ENCODE measurements at places on chromosomes 12 and 14.

DNA sequence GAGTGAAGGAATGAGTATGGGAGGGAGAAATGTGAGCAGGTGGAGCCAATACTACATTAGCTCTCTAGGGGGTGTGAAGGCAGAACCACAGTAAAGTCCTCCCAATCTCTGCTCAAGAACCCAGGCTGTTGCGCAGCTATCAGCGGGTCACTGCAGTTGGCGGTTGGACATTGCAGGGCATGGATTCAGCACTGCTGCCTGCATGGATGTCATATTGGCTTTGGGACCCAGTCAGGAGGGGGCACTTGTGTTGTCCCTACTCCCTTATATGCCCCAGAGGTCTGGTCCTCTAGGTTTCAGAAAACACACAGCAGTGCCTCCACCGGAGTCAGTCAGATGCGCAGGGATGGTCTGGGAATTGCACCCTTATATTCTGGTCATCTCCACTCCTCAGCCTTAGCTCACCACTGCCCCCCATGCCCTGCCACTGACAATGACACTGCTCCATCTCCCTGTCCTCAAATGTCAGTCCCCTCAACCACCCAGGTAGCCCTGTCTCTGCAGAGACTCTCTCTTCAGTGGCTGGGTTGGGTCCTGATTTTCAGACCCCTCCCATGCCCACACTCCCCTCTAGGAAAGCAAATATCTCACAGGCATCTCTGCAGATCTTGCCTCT lies 9.6 kb downstream of the ZDHHC22 start:
- no peak for DNase-seq

DNA sequence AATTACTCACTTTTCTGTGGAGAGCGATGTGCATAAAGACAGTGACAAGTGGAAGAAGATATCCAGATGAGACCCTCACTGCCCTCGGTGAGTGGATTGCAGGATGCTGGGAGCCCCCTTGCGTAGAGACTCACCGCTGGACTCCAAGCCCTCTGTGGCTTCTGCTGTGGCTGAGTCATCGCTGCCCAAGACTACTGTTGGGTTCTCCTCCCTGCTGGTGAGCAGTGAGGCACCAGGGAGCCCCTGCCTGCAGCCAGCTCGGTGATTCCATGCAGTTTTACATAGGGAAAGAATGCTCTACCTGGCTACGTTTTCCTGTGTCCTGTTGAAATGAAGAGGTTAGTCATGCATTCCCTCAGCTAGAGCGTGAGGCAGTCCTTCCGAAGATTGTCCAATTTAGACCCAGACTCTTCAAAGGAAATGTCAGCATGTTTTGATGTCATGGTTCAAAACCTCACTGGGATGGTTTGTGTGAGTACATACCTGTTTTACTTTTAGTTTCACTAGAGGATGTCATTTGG lies 28.2 kb downstream of the TRAF3 start:
- no peak for DNase-seq

- DNase-seq: no peak
These were observed 41.5 kb upstream of the FBXO21 start for GRCh38 chr12:117231750-117232149.

DNA sequence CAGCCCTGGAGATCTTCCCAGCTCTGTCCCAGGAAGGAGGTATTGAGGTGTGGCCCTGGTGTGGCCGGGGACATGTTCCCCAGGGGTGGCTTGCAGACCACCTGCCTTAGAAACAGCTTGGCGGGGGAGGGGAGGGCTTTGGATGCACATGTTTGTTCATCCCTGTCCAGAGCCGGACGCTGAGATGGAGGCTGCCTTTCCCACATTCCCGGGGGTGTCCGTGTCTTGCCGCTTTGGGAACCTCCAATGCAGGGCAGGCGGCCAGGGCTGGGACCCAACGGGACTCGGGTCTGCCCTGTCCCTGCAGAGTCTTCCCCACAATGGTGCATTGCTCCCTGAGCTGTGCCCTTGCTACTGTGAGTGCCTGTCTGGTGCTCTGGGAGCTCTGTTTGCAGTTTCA lies 319.5 kb upstream of the SFSWAP start:
- no peak for DNase-seq

- no peak for DNase-seq
These were observed 503.7 kb downstream of the SLC6A15 start for GRCh38 chr12:84408936-84409335.

DNA sequence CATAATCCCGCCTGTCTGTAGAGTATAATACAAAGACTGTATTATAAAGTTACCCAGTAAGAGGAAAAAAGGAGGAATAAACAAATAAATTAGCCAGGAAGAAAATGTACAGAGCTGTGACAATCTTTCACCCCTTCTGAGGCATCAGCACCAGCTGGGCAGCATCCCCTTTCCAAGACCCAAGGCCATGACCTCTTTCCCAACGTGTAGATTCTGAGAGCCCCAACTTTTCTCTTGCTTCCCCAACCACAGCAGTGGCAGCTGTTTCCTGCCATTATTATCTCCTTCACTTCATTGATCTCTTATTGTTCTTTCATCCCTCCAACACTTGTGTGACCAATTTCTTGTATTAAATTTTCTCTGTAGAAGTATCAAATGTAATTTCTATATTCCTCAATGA lies 101.6 kb downstream of the BBS10 start:
- no peak for DNase-seq

DNA sequence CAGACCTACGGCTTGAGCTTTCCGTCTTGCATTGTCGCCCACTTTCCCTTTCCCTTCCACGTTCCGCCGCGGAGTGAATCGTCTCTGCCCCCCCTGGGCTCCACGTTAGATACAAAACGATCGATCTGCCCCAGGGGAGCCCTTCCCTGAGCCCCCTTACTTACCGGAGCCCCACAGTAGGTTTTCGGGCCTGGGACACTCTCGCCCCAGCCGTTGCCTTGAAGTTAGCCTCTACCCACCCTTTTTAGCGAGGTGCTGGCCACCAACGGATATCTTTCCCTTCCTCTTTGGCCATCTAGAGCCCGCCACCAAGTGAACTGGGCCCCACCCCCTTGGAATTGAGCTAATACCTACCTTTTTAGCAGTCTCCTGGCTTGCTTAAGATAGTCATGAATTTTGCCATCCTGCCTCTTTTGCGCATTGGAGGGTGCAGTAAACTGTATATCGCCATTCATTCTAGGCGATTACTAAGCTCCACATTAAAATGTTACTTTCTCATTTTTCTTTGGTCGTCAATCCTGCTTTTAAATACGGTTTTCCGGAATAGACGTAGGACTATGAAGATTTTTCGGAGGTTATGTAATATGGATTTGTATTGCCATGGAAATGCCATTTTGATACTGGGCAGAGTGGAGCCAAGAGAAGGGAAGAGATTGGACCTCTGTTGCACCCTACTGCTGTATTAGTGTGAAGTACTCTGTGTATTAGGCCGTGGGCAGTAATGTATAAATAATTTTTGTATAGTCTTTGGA lies 764 bp downstream of the RBM25 start:
- no peak for DNase-seq

GRCh38 chr12:76883811-76884210 lies 5.0 kb upstream of the CSRP2 start:
- no peak for DNase-seq

GRCh38 chr12:83528571-83528970 lies 841.9 kb downstream of the TMTC2 start:
- no peak for DNase-seq

DNA sequence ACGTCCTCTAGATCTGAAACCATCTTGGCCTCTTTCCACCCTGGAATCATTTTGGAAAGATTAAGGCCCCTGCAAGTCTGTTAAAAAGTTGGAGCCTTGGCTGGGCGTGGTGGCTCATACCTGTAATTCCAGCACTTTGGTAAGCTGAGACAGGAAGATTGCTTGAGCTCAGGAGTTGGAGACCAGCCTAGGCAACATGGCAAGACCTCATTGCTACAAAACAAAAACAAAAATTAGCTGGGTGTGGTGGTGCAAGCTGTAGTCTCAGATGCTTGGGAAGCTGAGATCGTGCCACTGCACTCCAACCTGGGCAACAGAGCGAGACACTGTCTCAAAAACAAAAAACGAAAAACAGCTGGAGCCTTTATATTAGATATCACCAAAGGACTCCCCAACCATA lies 10.9 kb upstream of the ABCD4 start:
- DNase-seq: no peak

DNA sequence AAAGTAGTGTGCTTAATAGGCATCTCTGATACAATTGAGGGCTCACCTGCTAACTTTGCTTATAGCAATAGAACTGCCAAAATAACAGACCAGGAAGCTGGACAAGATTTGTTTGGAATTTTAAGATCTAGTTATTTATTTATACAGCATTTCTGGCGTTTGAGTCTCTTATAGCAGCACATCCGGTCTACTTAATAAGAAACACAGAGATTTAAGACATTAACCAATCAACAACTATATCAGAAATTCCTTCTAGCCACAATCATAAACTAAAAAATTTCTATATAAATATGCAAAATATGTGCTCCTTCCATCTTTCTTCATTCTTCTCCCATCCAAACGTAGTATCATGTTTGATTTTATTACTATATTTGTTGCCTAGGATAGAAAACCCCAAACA lies 2.6 kb downstream of the RTN1 start:
- DNase-seq: no peak

DNA sequence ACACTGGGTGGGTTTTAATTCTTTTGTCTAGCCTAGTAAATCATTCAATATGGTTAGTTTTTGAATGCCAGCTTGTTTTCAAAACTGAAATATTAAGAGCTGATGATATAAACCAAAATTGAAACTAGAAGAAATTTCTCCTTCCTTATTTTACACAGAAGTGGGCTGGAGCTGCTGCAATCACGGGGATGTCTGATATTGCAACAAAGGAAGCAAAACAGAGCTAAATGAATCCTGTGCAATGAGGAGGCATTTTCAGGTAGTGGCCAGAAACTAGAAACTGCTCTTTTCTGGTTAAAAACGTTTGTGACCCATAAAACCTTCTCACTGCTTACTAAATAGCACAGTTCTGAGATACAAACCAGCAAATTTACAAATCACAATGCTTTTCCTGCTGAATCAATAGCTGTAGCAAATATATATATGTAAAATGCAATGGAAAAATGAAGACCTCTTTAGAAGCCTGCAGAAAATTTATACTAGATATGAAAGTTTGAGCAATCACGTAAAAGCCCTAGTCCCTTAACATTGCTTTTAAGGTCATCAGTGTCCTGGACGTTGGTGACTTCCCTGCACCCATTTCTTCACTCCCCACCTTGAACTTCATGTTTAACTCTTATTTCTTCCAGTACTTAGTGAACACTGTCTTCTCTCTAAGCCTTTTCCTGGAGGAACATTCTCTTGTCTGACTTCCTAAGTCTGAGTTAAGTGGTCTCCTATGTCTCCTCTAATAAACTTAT lies 15.9 kb upstream of the LRRK2 start:
- no peak for DNase-seq

GRCh38 chr14:94539181-94539580 lies 22.1 kb upstream of the SERPINA4 start:
- no peak for DNase-seq

DNA sequence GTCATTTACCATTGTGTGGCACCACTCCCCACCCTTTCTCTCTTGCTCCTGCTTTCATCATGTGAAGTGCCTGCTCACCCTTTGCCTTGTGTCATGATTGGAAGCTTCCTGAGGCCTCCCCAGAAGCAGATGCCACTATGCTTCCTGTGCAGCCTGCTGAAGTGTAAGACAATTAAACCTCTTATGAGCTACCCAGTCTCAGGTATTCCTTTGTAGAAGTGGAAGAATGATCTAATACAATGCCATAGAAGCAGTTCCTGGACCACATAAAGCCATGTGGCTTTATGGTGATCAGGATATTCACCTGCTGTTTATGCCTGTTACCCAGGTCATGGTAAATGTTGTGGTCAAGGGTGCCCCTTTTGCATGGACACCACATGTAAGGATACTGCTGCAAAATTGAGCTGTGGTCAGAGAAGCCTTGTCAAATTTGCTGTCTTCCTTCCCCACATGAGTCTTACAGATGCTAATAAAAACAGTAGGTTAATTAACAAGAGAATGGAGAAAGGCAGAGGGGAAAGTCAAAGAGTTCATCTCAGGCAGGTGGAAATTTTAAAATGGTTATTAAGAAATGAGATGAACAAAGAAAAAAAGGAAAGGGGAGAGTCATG lies 112.8 kb upstream of the IFNG-AS1 start:
- DNase-seq: no peak

DNA sequence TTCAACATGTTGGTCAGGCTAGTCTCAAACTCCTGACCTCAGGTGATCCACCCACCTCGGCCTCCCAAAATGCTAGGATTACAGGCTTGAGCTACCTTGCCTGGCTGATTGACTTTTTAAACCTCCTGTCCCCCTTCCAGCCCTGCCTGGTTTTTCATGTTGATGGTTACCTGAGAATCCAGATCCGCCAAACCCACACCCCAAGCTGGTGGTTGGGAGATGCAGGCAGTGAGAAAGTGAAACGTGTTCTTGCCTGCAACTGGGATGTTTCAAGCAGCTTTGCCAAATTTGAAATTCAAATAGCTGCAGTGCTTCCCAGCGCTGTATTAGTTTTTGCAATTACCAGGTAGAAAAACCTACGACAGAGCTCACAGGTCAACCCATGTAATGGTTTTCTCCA lies 238.3 kb upstream of the PWP1 start:
- DNase-seq: no peak

- peak; percentile 37 for DNase-seq
These were observed 311.9 kb downstream of the DUSP6 start for GRCh38 chr12:89040146-89040964.

DNA sequence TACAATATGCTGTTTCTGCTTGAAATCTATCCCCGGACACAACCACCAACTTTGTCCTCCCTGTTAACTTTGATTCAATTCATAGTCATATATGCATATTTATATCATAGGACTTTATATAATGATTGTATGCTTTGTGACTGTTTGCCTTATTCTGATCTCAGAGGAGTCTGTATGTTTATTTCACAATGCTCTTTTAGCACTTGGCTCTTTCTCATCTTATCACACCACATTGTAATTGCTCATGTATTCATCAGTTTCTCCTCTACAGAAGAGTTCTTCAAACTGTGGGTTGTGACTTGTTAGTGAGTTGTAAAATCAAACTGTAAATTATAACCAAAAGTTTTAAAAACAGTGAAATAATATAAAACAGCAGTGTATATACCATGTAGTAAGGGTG lies 21.7 kb upstream of the PPM1A start:
- DNase-seq: no peak

GRCh38 chr14:30840086-30840779 lies 34.1 kb upstream of the COCH start:
- DNase-seq: no peak

All from stimulated activated CD8-positive, alpha-beta memory T cell treated with anti-CD3 and anti-CD28 coated beads, Interleukin-2, amount 100 ng/mL, for 1 hour (primary cell).